Colonic mucosa (tissue), 4 donors: ENCODE measurements at places on chromosomes 6 and 20. TPM values are rescaled to one million over a fixed set of nuclear protein-coding genes. Genes with fewer than 3 reads are reported as not detected.

- no peaks in the 10 kb centered on the region for H3K36me3 ChIP-seq
- DNase-seq, result no peak
- H3K27ac ChIP-seq, result no peak overlapping the region
- no peaks in the 10 kb centered on the region for H3K4me1 ChIP-seq
Observed at GRCh38 chr6:139625998-139626975, 251.8 kb upstream of the CITED2 start.

Gene TSHZ2
- total RNA-seq, result 3.1 TPM

- DNase-seq, result peak; percentile 24
- no peaks in the 10 kb centered on the region for H3K4me1 ChIP-seq
- peak overlapping the region; percentile 10 for H3K4me3 ChIP-seq
- H3K36me3 ChIP-seq, result no peaks in the 10 kb centered on the region
Observed at GRCh38 chr6:16228709-16229665, 9.4 kb upstream of the GMPR start.

GRCh38 chr20:37257988-37258387, 3.6 kb downstream of the GHRH start:
- H3K36me3 ChIP-seq, result no peaks in the 10 kb centered on the region
- no peak overlapping the region for H3K4me3 ChIP-seq
- no peaks in the 10 kb centered on the region for H3K27me3 ChIP-seq
- no peak for DNase-seq

DNA sequence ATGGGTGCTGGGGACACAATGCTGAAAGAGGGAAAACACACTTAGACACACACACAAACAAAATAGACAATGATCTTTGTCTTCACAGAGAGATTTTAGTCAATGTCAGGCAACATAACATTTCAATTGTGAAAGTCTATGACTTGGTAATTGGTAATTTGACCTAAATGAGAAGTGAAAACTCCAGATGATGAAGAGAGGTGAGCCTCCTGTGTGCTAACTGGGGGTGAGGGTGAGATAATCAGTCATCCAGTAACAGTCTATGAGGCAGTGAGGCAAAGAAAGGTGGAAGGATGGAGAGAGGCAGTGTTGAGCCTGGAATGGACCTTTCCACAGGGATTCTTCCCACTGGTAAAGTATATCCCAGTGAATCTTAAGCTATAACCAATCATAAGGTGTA, 744.2 kb downstream of the MAFB start:
- H3K27ac ChIP-seq, result no peak overlapping the region
- H3K4me3 ChIP-seq, result no peak overlapping the region
- H3K27me3 ChIP-seq, result no peaks in the 10 kb centered on the region

DNA sequence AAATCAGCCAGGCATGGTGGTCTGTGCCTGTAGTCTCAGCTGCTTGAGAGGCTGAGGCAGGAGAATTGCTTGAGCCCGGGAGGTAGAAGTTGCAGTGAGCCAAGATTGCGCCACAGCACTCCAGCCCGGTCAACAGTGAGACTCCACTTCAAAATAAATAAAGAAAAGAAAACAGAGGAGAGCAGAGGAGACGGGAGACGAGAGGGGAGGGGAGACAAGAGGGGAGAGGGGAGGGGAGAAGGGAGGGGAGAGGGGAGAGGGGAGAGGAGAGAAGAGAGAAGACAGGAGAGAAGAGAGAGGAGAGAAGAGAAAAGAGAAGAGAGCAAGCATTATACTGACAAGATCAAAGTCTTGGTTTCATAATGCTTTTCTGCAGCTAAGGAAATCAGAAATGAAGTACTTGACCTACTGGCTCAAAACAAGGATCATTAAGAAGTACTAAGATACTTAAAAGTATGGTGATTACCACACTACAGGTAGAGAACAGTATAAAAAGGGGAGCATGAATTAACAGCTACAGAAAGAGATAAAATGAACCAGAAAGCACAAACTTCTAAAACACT, 30.5 kb downstream of the FAM8A1 start:
- DNase-seq, result peak; percentile 22
- H3K4me3 ChIP-seq, result no peak overlapping the region
- peaks cover 13% of the 10 kb centered on the region for H3K36me3 ChIP-seq
- H3K27ac ChIP-seq, result peak overlapping the region; percentile 23
- H3K4me1 ChIP-seq, result no peaks in the 10 kb centered on the region
- H3K27me3 ChIP-seq, result no peaks in the 10 kb centered on the region

- no peaks in the 10 kb centered on the region for H3K4me1 ChIP-seq
- H3K4me3 ChIP-seq, result no peak overlapping the region
- no peak overlapping the region for H3K27ac ChIP-seq
- no peaks in the 10 kb centered on the region for H3K36me3 ChIP-seq
- no peak for DNase-seq
Observed at GRCh38 chr6:108052706-108053105, 21.8 kb downstream of the OSTM1 start.

- H3K4me3 ChIP-seq, result no peak overlapping the region
- no peaks in the 10 kb centered on the region for H3K36me3 ChIP-seq
- no peak overlapping the region for H3K27ac ChIP-seq
- H3K4me1 ChIP-seq, result no peaks in the 10 kb centered on the region
Observed at GRCh38 chr6:89596484-89596883, 42.1 kb downstream of the LYRM2 start.

Gene C20orf96
- 8.2 TPM for total RNA-seq

DNA sequence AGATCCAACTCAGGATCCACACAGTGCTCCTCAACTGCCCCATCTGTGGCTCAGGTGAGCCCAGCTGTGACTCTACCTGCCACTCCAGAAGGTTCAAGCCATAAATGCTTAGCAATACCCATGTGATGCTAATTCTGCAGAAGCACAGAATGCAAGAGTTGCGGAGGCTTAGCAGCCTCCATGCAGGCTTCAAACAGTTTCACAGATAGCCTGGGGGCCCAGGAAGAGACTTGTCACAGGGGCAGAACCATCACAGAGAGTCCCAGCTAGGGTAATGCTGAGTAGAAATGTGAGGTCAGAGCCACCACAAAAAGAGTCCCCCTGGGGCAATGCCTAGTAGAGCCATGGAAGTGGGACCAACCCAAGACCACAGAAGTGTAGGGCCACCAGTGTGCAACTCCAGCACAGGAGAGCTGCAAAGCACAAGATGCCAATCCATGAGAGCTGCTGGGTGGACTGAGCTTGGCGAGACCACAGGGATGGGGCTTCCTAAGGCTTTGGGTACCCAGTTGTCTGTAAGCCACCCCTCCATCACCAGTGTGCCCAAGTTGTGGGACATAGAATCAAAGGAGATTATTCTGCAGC, 283.9 kb downstream of the UBE3D start:
- no peak overlapping the region for H3K27ac ChIP-seq
- no peaks in the 10 kb centered on the region for H3K4me1 ChIP-seq
- H3K27me3 ChIP-seq, result no peaks in the 10 kb centered on the region

GRCh38 chr6:168524571-168525001, 83.6 kb downstream of the SMOC2 start:
- H3K27ac ChIP-seq, result no peak overlapping the region
- H3K4me1 ChIP-seq, result no peaks in the 10 kb centered on the region
- H3K27me3 ChIP-seq, result no peaks in the 10 kb centered on the region
- H3K36me3 ChIP-seq, result no peaks in the 10 kb centered on the region
- no peak for DNase-seq

Gene SIRPB2
- 0.74 TPM for total RNA-seq

Gene CARMIL1
- total RNA-seq, result 50.2 TPM

DNA sequence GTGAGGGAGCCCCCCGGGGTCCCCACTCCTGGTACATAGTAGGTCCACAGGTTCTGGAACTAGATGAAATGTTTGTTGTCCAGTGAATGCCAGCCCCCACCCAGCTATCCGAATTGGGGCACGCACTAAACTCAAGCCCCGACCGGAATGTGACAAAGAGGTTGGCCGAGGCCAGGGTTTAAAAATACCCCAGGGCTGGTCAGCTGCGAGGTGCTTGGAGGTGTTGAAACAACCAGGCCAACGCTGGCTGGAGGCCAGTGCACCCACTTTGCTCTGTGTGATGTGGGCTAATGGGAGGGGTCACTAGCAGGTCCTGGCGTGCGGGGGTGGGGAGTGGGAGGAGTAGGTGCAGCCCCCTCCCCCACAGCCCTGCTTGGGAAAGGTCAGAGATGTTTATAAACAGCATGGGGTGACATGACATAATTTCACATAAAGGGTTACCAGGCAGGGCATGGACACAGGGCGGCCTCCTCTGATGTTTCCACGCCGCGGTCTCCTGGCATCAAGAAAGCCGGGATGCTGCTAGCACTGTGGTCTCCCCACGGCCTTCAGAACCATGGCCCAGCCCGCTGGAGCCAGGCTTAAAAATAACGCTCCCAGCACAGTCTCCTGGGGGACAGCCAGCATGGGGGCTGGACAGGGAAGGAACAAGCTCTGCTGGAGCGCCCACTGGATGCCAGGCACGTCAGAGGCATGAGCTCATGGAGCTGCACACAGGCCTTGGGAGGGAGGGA, 111.2 kb upstream of the PTPN1 start:
- no peak overlapping the region for H3K27ac ChIP-seq
- no peaks in the 10 kb centered on the region for H3K27me3 ChIP-seq
- no peaks in the 10 kb centered on the region for H3K36me3 ChIP-seq
- DNase-seq, result no peak

- H3K36me3 ChIP-seq, result no peaks in the 10 kb centered on the region
- H3K27ac ChIP-seq, result no peak overlapping the region
- no peak overlapping the region for H3K4me3 ChIP-seq
- no peaks in the 10 kb centered on the region for H3K4me1 ChIP-seq
- no peak for DNase-seq
Observed at GRCh38 chr6:1817033-1817761, 207.5 kb downstream of the FOXC1 start.

DNA sequence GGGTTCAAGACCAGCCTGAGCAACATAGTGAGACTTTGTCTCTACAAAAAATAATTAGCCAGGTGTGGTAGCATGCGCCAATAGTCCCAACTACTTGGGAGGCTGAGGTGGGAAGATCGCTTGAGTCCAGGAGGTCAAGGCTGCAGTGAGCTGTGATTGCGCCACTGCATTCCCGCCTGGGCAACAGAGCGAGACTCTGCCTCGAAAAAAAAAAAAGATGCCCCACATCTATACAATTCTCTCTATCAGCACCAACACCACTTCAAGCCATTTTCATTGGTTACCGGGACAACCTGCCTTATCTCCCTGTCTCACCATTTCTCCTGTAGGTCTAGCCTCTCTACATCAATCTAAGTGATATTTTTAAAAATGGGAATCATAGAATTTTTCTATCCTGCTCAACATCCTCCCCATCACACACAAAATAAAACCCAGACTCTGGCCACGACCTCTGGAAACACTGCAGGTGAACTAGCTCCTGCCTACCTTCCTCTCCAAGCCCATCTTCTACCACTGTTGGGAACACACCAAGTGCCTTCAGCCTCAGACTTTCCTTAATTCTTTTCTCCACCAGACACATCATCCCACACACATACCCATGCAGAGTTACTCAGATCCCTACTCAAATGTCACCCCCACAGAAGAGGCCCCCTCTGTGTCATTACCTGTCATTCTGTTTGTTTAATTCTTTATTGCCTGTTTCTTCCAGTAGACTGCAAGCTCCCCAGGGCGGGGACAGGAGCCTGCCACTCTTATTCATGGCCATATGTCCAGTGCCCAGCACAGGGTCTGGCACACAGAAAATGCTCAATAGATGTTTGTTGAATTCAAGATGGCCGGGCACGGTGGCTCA, 9.6 kb upstream of the PLTP start:
- H3K27ac ChIP-seq, result no peak overlapping the region
- H3K27me3 ChIP-seq, result no peaks in the 10 kb centered on the region
- no peaks in the 10 kb centered on the region for H3K36me3 ChIP-seq

DNA sequence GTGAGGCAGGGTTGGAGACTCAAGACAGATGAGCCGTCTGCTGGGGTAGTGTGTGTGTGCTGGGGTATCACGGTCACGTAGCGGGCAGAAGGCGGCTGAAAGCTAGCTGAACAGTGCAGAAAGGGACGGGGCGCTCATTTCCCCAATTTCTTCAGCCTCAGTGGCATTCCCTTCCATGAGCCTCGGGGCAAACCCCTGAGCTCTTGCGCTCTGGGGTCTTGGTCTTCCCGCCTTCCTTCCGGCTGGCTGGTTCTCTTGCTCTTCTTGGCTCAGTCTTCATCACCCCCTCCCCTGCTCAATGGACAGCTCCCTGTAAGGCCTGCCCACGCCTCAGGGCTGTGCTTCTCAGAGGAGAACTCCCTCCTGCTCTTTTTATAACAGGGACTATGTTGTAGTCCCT, 15.5 kb upstream of the TMEM181 start:
- H3K4me3 ChIP-seq, result no peak overlapping the region
- H3K36me3 ChIP-seq, result no peaks in the 10 kb centered on the region
- no peak overlapping the region for H3K27ac ChIP-seq
- DNase-seq, result no peak
- H3K27me3 ChIP-seq, result no peaks in the 10 kb centered on the region
- H3K4me1 ChIP-seq, result no peaks in the 10 kb centered on the region

DNA sequence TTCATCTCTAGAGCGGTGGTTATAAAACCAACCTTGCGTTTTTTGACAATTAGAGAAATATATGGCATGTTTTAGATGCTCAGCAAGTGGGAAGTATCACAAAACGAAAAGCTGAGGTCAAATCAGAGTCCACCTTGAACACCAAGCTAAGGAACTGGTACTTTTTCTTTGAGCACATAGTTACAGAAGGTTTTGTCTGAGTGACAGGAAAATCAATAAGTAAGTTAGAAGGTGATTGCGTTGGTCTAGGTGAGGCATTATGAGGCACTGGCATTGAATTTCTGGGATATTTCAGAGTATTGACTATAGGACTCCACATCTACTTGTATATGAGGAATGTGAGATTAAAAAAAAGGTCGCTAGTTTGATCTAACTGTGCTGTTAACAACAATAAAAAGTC, 597 bp upstream of the HINT3 start:
- no peak overlapping the region for H3K4me3 ChIP-seq
- DNase-seq, result no peak
- no peak overlapping the region for H3K27ac ChIP-seq

DNA sequence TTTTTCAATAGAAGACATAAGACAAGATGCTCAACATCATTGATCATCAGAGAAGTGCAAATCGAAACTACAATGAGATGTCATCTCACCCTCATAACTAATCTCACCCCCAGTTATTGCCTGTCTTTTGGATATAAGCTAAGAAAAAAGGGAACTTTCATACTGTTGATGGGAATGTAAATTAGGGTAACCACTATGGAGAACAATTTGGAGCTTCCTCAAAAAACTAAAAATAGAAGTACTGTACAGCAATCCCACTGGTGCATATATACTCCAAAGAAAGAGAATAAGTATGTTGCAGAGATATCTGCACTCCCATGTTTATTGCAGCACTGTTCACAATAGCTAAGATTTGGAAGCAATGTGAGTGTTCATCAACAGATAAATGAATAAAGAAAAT, 26.4 kb upstream of the PHF3 start:
- H3K4me3 ChIP-seq, result no peak overlapping the region
- no peak for DNase-seq
- no peaks in the 10 kb centered on the region for H3K36me3 ChIP-seq
- H3K4me1 ChIP-seq, result no peaks in the 10 kb centered on the region
- no peaks in the 10 kb centered on the region for H3K27me3 ChIP-seq

- no peak overlapping the region for H3K4me3 ChIP-seq
- H3K27ac ChIP-seq, result no peak overlapping the region
- no peak for DNase-seq
- H3K4me1 ChIP-seq, result no peaks in the 10 kb centered on the region
Observed at GRCh38 chr20:3900187-3900604, 11.0 kb downstream of the PANK2 start.

Gene DBNDD2
- total RNA-seq, result 131 TPM

GRCh38 chr6:37800703-37801604, 18.6 kb upstream of the ZFAND3 start:
- no peaks in the 10 kb centered on the region for H3K36me3 ChIP-seq
- DNase-seq, result no peak
- no peaks in the 10 kb centered on the region for H3K27me3 ChIP-seq
- no peaks in the 10 kb centered on the region for H3K4me1 ChIP-seq
- H3K4me3 ChIP-seq, result no peak overlapping the region
- H3K27ac ChIP-seq, result no peak overlapping the region

Gene TCF21
- 5.1 TPM for total RNA-seq

Gene DCDC2
- total RNA-seq, result 9.4 TPM

Gene OR2B6
- total RNA-seq, result 0.47 TPM
